ENCODE measurements at places on chromosomes 1 and 21.

- no peak for DNase-seq
These were observed 62.3 kb downstream of the KAZN start for GRCh38 chr1:14660801-14661200.

GRCh38 chr1:22208973-22209378, 66.1 kb upstream of the WNT4 start:
- no peak for DNase-seq

DNA sequence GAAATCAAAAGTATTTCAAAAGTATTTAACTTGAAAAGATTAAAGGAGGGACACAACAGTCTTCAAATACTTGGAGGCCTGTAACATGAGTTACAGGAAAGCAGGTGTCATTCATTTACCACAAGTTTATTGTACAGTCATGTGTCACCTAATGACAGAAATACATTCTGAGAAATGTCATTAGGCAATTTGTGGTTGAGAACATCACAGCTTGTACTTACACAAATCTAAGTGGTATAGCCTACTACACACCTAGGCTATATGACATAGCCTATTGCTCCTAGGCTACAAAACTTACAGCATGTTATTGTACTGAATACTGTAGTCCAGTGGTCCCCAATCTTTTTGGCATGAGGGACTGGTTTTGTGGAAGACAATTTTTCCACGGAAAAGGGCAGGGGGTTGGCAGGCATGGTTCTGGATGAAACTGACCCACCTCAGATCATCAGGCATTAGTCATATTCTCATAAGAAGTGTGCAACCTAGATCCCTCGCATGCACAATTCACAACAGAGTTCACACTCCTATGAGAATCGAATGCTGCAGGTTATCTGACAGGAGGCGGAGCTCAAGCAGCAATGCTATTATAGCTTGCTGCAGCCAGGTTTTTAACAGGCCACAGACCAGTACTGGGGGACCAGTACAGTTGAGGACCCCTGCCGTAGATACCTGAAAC, 25.0 kb upstream of the PHTF1 start:
- DNase-seq, result peak; percentile 38

GRCh38 chr1:234598974-234599616, 10.9 kb downstream of the IRF2BP2 start:
- DNase-seq, result no peak

DNA sequence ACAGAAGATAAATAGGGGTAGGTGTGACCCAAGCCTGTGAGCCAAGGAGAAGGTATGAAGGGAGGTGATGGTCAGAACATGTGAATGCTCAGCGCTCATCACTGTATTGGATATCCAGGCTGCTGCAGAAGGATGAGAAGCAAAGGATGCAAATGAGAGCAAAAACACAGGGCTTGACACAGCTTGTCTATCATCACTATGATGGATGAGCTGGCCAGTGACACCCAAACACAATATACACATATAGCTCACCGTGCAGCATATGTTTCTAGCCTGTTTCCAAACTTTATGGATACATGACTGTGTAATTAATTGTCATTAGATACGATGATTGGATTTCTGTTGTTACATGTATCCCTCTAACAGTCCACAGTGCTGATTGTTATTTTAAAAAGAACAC, 13.8 kb upstream of the HMGN1 start:
- no peak for DNase-seq
